ENCODE measurements at places on chromosomes 5 and 9. TPM values are rescaled to one million over a fixed set of nuclear protein-coding genes. Genes with fewer than 3 reads are reported as not detected.
A peak's percentile ranks its signal among the peaks of the same experiment; 100 is the strongest.

Gene S1PR3
- total RNA-seq = 5.2 TPM

Gene STPG3
- total RNA-seq = not detected

Gene SCGB3A2
- total RNA-seq = not detected

Gene WDR31
- 1.7 TPM for total RNA-seq

DNA sequence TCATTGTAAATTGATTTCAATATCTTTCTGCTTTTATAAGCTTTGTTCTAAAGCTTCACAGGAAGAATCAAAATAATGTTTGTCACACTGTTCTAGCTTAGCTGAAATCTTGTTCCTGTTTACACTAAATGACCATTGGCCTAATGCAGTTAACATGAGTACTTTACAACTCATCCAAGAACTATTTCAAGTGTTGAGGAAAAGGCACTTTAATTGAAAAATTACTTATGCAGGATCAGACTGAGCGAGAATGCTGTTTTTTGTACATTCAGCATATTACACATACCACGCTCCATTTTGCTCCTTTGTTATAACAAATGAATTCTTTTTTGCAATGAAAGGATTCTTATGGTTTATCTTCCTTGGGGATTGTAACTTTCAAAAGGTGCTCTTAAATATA lies 22.4 kb upstream of the SMIM15 start:
- H3K36me3 ChIP-seq = no peaks in the 10 kb centered on the region
- H3K27ac ChIP-seq = no peak overlapping the region
- no peaks in the 10 kb centered on the region for H3K27me3 ChIP-seq
- no peak overlapping the region for H3K4me3 ChIP-seq
- H3K4me1 ChIP-seq = no peaks in the 10 kb centered on the region

DNA sequence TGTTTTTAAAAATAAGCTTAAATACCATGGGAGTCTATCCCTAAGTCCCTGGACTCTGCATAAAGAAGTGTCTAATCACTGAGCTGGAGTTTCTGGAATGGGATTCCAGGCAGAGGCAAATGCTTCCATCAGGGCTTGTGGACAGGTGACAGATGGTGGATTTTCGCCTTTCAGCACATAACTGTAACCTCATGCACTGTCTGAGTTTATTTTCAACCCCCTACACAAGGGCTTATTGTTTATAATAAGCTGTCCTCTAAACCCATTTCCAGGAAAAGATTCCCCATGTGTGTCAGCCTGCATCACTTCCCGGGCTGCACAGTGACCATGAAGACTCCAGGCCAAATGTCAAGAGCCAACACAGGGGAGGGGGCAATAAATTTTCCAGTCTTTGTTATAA lies 264.0 kb downstream of the PIK3R1 start:
- H3K4me1 ChIP-seq = peaks cover 5% of the 10 kb centered on the region
- no peaks in the 10 kb centered on the region for H3K36me3 ChIP-seq
- H3K4me3 ChIP-seq = no peak overlapping the region
- DNase-seq = no peak

DNA sequence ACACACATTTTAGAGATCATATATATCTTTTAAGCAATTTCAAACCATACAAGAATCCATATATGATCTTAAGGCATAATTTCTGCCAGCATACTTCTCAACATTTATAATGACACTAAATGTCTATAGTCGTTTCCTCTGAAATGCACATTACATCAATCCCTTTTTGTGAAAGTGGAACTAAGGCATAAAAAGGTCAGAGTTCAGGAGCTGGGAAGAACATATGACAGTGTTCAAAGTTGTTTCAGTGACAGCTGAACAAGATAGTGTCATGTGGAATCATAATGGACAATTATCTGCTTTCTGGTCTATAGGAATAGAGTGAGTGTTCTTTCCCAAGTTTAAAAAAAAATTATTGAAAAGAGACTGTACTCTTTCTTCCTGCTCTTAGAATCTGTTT lies 2.4 kb upstream of the MOB3B start:
- H3K36me3 ChIP-seq = no peaks in the 10 kb centered on the region
- no peak overlapping the region for H3K27ac ChIP-seq
- H3K4me3 ChIP-seq = no peak overlapping the region
- DNase-seq = no peak

GRCh38 chr5:38258042-38258318 lies 379 bp upstream of the EGFLAM start:
- DNase-seq = no peak
- H3K4me1 ChIP-seq = peaks cover 2% of the 10 kb centered on the region
- no peaks in the 10 kb centered on the region for H3K27me3 ChIP-seq

DNA sequence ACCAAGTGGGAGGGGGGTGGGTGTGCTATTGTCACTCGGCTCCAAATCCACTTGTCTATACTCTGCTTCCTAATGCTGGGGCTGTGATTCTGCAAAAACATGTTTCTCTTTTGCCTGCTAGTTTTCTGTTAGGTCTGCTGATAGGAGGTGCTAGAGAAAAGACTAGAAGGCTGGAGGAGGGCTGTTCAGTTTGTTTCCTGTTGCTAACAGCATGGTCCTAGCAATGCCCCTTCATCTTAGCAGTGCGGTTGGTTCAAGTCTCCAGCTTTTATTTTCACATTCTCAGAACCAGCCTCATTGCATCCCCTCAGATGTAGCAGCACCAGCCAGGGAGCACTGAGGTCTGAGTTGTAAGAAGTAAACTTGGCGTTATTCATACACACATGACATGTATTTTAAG lies 310.2 kb downstream of the YTHDC2 start:
- H3K36me3 ChIP-seq = no peaks in the 10 kb centered on the region
- no peak overlapping the region for H3K4me3 ChIP-seq
- H3K27me3 ChIP-seq = no peaks in the 10 kb centered on the region
- H3K27ac ChIP-seq = no peak overlapping the region
- no peaks in the 10 kb centered on the region for H3K4me1 ChIP-seq
- no peak for DNase-seq

GRCh38 chr9:16445141-16445920 lies 425.1 kb downstream of the BNC2 start:
- no peaks in the 10 kb centered on the region for H3K27me3 ChIP-seq
- H3K4me3 ChIP-seq = no peak overlapping the region
- no peaks in the 10 kb centered on the region for H3K36me3 ChIP-seq

- H3K27ac ChIP-seq = no peak overlapping the region
- H3K27me3 ChIP-seq = no peaks in the 10 kb centered on the region
- DNase-seq = no peak
These were observed 116.0 kb upstream of the LRRTM2 start for GRCh38 chr5:138990986-138991590.

- no peak overlapping the region for H3K27ac ChIP-seq
- no peaks in the 10 kb centered on the region for H3K36me3 ChIP-seq
- H3K27me3 ChIP-seq = no peaks in the 10 kb centered on the region
- no peak overlapping the region for H3K4me3 ChIP-seq
These were observed 91.8 kb upstream of the MVB12B start for GRCh38 chr9:126234681-126235335.

GRCh38 chr9:97632248-97632984 lies 752 bp downstream of the TSTD2 start:
- H3K36me3 ChIP-seq = no peaks in the 10 kb centered on the region
- peaks cover 63% of the 10 kb centered on the region for H3K4me1 ChIP-seq
- peak; percentile 55 for DNase-seq
- H3K27me3 ChIP-seq = no peaks in the 10 kb centered on the region

- H3K4me3 ChIP-seq = no peak overlapping the region
- DNase-seq = no peak
- H3K27ac ChIP-seq = no peak overlapping the region
- no peaks in the 10 kb centered on the region for H3K27me3 ChIP-seq
- peaks cover 3% of the 10 kb centered on the region for H3K4me1 ChIP-seq
These were observed 61.2 kb upstream of the PITX1 start for GRCh38 chr5:135095052-135095715.

GRCh38 chr9:86494644-86495111 lies 140.5 kb upstream of the TUT7 start:
- H3K27ac ChIP-seq = no peak overlapping the region
- H3K27me3 ChIP-seq = no peaks in the 10 kb centered on the region
- H3K4me3 ChIP-seq = no peak overlapping the region
- no peak for DNase-seq
- no peaks in the 10 kb centered on the region for H3K4me1 ChIP-seq

GRCh38 chr5:120101771-120102170 lies 362.3 kb upstream of the PRR16 start:
- no peak overlapping the region for H3K4me3 ChIP-seq
- no peak for DNase-seq
- no peaks in the 10 kb centered on the region for H3K4me1 ChIP-seq
- no peaks in the 10 kb centered on the region for H3K36me3 ChIP-seq

DNA sequence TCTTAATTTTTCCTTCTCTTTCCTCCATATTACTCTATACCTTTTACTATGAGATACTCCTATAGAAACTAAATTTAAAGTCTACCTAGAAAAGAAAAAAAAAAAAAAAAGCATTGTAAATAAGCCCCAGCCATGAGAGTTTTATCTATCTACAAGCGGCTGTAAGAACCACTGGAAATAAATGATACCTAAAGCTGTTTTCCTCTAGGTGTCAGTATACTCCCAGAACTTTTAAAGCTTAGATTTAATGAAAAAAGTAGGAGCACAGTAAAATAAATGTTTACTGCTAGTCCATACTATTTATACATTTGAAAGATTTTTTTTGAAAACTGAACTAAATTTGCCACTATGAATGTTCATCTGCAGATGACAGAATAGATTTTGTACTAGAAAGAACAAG lies 26.2 kb downstream of the TYRP1 start:
- DNase-seq = no peak
- no peaks in the 10 kb centered on the region for H3K36me3 ChIP-seq
- H3K27me3 ChIP-seq = no peaks in the 10 kb centered on the region
- H3K27ac ChIP-seq = no peak overlapping the region
- H3K4me1 ChIP-seq = no peaks in the 10 kb centered on the region

DNA sequence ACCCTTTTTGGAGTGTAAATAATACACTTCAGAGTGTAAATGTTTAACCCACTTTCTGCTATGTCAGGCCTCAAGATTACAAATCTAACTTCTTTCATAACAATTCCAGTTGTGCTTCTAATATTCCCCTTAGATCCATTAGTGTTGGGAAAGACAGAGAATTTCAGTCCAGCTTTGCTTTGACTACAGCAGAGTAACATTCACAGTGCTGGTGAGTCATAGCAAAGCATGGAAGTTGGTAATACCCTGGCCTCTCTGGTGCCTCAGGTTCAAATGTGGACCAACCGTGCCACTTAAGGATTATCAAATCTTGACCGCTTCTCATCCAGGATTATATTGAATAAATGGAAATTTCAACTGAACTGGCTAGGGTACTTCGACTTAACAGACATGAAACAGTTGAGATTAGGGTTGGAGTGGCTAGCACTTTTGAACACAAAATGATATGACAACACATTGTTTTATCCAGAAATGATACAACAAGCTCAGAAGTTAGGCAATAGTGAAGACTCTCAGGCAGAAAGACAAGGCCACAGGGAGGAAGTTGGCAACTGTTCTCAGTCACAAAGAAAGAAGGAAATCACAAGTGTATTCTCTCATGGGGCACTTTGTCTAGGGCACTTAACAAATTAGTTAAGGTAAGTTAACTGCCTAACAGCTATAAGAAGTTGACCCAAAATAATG lies 24.4 kb upstream of the RASA1 start:
- H3K4me3 ChIP-seq = no peak overlapping the region
- no peaks in the 10 kb centered on the region for H3K36me3 ChIP-seq
- DNase-seq = no peak
- H3K27ac ChIP-seq = no peak overlapping the region
- H3K4me1 ChIP-seq = no peaks in the 10 kb centered on the region

DNA sequence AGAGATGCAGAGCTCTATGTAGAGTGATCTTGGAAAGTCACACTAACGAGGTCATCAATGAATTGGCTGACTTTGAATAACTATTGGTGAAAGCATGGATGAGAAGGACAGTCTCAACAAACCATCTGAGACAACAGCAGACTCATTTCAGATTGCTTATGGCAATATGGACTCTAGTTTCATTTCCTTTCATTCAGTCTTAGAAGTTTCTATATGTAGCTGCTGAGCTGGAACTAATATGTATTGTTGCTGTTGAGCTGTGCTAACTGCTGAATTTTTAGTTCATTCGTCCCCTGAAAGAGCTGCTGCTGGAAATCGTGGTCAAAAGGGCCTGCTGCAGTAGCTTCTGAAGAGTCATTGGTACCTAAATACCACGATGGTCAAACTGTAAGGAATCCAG lies 31.3 kb downstream of the TNFSF15 start:
- DNase-seq = no peak
- no peaks in the 10 kb centered on the region for H3K36me3 ChIP-seq
- no peaks in the 10 kb centered on the region for H3K27me3 ChIP-seq
- H3K4me3 ChIP-seq = no peak overlapping the region
- no peaks in the 10 kb centered on the region for H3K4me1 ChIP-seq

DNA sequence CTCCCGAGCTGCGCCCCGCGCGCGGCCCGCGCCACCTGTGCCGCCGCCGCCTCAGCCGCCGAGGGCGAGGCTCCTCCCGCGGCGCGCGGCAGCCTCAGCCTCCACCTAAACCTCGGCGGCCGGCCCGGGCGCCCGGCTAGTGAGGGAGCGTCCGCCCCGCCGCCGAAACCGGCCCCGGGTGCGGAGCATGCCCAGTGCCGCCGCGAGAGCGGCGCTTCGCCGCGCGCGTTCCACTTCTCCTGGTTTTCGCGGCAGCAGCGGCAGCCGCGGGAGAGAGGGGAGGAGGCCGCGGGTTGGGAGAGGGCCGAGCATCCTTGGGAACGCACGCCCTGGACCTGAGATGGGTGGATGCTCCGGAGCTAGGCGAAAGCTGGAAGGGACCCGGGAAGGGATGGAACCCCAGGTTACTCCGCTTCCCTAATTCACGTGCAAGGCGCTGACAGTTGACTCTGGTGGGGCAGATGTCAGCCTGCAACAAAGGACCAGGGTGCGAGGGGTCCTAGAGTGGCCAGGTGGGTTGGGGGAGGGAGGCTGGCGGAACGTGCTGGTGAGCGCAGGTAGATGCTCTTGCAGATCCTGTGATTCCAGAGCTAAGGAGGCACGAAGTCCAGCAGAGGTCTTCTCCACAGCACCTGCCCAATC lies at the start of gene CTNND2:
Gene CTNND2, minus strand, starts transcription at position 182 of the 642 bp plus-strand sequence. CDS start 593 bp downstream, outside the sequence.
- no peak within 1 kb of the TSS for H3K27ac ChIP-seq
- no peak within 1 kb of the TSS for H3K4me3 ChIP-seq
- peaks cover 39% of the 10 kb centered on the region for H3K27me3 ChIP-seq
- no peaks in the 10 kb centered on the region for H3K4me1 ChIP-seq
- no peak for DNase-seq

DNA sequence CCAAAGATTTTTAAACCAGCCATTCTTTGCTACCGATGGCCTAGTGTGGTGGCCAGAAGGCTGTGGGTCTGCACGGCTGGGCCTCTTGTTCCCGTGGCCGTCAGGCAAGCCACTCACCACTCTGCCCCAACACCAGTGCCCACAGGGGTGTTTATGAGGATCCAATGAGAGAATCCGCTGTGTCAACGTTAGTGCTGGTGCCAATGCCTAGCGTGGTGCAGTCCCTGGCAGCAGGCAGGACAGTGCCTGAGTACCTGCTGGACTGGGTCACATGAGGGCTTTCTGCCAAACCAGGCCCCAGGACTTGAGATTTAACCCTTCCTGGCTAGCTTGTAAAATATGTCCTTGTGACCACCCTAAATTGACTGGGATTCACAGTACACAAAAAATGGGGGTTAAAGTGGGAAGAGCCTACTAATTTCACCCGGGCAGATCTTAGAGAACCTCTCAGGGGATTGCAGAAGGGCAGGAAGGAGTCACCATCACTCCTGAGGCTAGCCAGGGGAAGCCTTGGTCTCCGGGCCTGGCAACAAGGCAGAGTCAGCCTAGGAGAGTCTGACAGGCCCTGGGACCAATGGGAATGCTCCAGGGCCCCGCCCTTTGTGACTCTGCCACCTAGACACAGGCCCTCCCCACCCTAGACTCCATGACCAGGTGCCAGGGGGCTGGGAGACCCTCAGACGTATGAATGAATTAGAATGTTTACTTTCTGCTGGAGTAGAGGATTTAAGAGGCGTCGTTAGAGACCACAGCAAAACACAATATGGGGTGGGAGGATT lies 63.2 kb upstream of the FSTL4 start:
- no peak overlapping the region for H3K4me3 ChIP-seq
- DNase-seq = no peak
- H3K36me3 ChIP-seq = no peaks in the 10 kb centered on the region

Measured in psoas muscle (tissue), 8 donors.